Kidney glomerular epithelial cell (primary cell): ENCODE measurements at places on chromosomes 12 and 14.
A peak's percentile ranks its signal among the peaks of the same experiment; 100 is the strongest.

DNA sequence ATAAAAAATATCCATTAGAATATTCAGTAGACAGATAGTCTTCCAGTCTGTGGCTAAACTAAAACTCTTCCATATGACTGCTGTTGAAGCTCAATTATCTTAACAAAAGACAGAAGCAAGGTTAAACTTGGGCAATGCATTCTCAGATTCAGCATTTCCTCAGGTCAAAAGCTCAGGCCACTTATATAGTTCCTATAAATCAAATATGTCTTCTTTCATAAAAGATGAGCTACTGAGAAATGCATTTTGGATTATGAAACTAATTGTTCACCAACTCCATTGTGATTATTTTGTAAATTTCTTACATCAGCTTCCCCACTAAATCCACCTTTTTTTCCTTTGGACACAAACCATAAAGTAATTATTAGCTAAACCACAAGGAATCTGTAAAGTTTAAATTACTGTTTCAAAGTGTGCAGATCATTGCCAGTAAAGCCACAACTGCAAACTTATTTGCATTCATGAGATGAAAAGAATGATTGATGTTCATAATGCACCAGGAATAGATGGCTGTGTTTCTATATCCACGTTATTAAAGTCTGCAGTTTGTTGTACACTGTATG lies 224.4 kb downstream of the FBXL14 start:
- no peak for DNase-seq

DNA sequence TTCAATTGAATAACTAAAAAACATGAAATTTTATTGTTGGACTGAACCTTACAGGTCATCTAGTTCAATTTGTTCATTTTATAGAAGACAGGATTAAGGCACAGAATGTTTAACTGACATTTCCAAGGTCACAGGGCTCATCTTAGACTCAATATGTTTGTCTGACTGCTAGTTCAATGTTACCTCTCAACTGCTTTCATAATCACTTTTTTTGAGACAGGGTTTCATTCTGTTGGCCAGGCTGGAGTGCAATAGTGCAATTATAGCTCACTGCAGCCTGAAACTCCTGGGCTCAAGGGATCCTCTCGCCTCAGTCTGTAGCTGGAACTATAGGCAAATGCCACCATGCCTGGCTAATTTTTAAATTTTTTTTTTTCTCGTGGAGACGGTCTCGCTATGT lies 24.4 kb upstream of the ITGA5 start:
- no peak for DNase-seq

DNA sequence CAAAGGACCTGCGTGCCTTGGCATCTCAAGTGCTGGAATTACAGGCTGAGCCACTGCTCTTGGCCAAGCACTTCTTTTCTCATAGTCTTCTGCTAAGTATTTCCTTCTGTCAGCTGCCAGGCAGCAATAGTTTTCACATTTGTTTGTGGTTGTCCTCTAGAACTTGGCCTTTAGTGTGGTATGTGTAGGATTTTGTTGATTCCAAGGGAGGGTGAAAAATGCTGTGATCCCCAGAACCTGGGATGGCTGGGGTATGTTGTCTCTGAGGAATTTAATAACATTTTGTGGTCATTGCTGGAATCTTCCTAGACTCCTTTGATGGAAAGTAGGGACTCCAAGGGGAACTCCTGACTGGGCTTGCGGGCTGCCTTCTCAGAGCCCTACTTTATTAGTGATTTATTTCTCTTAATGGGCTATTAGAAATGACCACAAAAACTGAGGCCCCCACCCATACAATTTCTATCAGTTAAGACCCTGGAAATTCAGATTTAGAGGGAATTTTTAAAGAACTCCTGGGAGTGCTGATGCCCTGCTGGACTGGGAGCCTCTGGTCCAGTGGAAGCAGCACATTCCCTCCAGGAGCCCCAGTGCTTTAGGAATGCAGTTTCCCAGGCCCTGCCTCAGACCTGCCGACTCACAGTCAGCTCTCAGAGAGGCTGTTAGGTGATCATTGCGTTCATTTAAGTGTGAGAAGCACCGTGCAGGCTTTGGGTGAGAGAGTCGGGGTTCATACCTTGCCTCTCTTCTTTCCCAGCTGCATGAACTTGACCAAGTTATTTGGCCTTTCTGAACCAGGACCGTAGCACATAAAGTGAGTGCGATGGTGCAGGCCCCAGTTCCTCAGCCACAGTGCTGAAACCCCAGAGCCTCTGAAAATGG lies 22.7 kb downstream of the TRAF3 start:
- DNase-seq = peak; percentile 44

DNA sequence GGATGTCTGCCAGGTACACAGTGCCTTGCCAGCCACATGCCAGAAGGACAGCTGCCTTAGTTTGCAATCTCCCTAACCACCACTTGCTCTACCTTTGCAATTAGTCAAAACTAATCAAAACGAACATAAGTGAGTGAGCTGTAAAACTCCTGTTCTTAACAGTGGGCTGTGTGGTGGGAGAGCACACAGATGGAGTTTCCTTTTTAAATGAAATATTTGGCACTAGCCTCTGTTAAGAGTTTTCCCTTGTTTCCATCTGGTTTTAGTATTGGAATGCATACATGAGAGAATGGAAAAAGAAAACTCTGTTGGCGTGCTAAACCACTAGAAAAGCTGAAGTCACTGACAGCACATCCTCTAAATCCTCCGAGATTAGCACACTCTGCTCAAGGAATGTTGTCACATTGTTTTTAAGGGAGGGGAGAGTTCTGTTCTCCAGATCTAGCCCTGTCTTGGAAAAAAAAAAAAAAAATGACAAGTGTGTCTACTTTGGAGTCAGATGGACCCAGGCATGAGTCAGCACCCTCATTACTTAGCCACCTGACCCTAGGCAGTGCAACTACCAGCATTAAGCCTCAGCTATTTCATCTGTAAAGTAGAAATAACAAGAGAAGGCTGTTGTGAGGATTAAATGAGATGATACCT lies 83.9 kb downstream of the STXBP6 start:
- peak; percentile 47 for DNase-seq

GRCh38 chr12:52501490-52501889 lies 8.4 kb upstream of the KRT6A start:
- DNase-seq = no peak

DNA sequence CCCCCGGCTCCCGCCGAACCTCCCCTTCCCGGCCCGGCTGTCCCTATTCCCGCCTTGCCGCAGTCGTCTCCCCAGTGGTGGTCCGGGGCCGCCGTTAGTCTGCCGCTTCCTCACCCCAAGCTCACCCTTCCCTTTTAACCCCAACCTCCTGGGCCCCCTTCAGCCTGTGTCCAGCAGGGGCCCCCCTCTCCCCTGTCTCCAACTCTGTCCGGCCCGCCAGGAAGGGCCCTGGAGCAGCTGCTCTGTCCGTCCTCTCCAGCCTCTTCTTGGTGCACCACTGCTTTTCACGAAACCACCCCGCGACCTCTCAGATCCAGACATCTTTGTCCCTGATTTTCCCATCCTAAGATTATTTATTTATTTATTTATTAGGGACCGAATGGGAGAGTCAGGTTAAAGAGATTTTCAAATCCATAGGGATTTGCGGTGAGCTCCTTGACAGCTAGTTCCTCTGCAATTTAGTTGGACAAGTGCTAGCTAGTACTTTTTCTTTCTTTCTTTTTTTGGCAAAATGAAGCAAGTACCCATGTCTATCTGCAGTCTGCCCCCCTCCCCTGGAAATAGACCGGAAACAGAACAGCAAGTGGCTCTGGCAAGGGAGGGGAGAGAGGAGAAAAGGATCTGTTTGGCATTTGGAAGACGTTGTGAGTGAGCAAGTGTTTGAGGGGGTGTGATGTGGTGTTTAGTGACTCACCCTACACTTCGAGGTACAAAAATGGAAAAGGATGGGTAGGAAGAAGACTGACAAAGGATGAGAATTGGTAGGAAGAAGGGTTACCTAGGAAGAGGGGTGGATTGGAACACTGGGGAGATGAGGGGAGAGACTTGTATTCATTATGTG lies 632 bp downstream of the UBR7 start:
- peak; percentile 48 for DNase-seq

DNA sequence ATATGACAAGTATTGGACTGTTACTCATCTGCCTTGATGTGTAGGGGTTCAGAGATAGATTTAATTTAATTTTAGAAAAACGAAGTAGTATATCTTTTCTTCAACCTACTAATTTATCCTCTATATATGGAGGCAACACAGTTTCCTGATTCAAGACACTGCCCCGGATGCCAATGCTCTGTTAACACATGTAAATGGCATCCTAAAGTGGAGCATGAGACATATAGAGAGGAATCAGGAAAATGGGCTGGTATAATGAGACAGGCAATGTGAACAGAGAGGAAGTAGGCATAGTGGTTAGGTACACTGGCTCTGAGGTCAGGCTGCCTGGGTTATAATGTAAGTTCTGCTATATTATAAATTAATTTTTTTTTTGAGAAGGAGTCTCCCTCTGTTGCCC lies 85.6 kb downstream of the OTOGL start:
- DNase-seq = no peak

DNA sequence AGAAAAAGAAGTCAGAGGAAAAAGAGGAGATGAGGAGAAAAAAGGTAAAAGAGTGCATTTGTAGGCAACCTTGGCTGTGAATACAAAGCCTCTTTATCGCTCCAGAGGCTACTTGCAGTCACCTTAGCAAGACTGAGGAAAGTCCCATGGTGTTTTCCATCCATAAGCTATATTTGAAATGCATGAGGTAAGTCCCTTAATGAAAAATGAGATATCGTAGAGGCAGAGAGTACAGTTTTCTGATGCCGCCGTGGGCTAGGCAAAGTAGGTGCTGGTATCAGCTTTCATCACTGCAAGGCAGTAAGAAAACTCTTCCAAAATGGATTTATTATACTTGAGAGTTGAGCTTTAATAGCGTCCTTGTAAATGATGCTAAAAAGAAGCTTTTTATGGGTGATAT lies 186.8 kb downstream of the ASCL1 start:
- no peak for DNase-seq

DNA sequence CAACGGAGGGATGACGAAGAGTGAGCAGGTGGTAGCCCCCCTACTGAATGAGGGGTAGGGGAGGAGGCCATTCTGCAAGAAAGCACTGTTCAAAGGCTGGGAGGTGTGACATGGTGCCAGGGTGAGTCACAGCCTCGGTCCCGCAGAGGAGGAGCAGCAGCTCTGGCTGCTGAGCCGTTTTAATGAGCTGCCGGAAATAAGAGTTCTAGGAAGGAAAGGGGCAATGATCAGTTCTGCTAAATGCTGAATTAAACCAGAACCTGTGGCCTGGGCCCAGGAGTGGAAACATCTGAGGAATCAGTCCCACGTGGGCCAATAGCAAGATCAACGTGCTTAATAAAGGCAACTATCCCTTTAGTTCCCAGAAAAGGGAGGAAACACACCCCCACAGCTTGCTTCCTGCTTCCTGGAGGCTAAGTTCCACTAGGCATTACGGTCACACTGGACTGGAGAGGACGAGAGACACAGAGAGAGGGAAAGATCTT lies 3.6 kb downstream of the ABCD4 start:
- peak; percentile 35 for DNase-seq

DNA sequence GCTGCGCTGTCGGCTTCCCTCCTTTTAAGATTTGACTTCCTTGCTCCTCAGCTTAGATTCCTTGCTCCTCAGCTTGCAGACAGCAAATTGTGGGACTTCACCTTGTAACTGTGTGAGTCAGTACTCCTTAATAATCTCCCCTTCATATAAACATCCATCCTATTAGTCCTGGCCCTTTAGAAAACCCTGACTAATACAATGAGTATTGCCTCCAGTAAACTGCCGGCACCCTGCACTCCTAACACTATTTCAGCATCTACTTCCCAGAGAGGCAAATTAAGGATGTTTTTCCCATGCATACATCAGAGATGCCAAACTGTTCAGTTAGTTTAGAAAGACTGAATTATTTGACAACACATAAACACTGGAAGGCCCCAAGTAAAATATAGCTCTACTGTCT lies 611.3 kb upstream of the TMEM132C start:
- no peak for DNase-seq

DNA sequence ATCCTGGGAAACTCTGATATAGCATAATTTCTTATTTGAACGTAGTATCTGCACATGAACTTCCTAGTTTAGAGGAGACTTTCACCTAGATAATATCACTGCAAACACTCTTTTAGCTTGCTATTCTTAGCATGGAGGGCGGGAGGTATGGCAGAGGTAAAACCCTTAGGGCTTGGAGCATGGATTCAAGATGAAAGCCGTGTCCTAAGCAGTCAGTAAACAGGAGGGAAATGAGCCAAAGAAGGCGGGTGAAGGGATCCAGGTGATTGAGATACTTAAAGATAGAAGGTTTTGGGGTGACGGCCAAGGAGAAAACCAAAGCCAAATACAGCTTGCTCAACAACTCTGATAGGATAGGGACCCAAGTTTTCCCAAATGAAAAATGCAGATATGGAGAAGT lies 107.1 kb upstream of the BCAT1 start:
- DNase-seq = no peak

DNA sequence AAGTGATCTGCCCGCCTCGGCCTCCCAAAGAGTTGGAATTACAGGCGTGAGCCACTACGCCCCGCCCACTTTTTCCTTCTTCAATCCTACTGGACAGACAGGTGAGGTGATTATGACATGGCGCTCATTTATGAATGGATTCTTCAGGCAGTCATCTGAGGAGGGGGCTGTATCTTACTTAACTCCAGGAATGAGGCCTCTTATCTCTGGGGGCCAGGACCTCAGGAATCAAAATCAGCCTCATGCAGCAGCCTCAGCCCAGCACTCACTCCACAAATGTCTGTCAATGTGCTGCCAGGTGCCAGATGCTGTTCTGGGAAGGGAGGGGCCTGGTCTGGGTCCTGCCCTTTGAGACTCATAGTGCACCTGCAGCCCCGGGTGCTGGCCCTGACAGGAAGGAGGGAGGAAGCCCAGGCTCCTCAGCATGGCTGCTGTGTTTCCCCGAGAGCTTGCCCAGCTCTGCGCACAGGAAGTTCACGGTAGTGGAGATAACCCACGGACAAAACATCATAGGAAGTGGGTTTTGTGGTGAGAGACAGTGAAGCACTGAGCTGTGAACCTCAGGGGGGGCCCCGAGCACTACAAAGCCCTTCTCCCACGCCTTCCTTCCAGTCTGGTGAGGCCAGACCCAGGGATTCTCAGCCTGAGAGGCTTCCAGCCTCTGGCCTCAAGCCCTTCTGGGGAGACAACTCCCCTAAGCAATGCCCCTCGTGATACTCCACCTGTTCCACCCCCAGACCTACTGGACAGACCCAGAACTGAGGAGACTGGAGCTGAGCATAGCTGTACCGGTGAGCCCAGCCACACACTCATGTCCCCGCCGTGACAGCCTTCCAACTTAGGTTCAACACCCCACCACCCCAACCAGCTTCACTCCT lies 22.3 kb downstream of the GALNT6 start:
- DNase-seq = peak; percentile 55

GRCh38 chr12:27589419-27589818 lies 65.4 kb downstream of the PPFIBP1 start:
- no peak for DNase-seq

DNA sequence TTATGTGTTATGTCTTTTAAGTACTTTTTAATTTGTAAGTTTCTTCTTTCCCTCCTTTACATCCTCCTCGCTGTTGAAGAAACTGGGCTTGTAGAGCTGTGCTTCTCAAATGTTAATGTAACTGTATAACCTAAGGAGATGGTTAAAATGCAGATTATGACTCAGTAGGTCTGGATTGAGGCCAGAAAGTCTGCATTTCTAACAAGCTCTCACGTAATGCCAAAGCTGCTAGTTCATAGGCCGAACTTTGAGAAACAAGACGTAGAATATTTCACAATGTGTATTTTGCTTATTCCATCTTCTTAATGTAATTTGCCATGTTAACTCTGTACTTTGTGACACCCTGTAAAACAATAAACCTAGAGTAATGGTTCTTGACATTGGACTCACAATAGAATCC lies 193.3 kb upstream of the SYT1 start:
- DNase-seq = no peak
